ENCODE measurements at places on chromosomes 7 and 10.

DNA sequence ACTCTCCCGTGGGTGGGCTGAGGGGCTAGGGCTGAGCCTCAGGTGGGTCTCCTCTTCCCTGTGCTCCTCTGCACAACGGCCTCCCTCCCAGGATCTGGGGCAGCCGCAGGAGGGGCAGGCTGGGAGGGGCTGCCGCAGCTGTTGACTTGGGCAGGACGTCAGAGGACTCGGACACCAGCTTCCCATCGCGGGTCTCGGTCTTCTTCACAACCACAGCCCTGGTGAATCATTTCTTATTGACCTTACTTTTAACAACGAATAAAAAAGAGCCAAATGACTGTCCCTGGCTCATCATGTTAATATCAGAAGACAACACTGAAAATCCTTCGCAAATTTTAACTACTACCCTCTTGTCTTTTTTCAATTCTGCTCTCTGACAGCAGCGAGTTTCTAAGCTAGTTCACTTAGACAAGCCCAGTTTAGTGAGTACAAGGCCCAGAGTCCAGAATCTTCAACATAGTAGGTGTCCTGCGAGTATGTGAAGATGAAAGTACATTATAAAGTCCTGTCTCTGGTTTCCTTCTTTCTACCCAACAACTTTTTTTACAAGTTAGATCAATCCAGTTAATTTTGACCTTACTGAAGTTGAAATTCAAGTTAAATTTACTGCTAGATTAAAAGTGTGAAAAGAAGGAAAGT lies 32.4 kb downstream of the CTNNA3 start:
- DNase-seq, result no peak

DNA sequence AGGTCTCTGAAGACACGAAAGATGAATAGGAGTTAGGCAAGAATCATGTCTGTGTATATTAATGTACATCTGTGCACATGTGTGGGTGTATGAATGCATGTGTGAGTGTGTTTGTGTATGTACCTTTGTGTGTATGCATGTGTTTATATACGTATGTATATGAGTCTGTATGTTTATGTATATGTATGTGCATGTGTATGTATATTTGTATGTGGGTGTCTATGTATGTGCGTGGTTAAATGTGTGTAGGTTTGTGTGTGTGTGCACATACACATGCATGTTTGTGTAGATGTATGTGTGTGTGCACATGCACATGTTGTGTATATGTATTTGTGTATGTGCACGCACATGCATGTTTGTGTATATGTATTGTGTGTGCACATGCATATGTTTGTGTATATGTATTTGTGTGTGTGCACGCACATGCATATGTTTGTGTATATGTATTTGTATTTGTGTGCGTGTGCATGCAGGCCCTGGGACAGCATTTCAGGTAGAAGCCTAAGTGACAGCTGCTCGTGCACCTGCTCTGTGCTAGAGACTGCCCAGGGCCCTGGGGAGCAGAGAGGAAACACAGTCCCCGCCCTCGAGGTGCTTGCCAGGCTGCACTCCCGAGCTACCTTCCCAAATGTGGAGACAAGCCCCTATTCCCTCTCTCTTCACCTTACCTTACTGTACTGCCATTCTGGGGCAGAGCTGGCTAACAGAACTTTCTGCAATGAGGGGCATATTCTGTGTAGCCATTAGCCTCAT lies 12.1 kb downstream of the PNLIPRP1 start:
- no peak for DNase-seq

- DNase-seq, result no peak
Measured at GRCh38 chr7:152108359-152108758, 82.9 kb downstream of the GALNT11 start.

GRCh38 chr7:75850235-75850634 lies 28.6 kb upstream of the RHBDD2 start:
- no peak for DNase-seq

- DNase-seq, result no peak
Measured at GRCh38 chr7:36244429-36244828, 91.4 kb downstream of the EEPD1 start.

Measured in fibroblast of skin of right quadriceps (primary cell).